ENCODE measurements at places on chromosomes 3 and 15.
A peak's percentile ranks its signal among the peaks of the same experiment; 100 is the strongest.

DNA sequence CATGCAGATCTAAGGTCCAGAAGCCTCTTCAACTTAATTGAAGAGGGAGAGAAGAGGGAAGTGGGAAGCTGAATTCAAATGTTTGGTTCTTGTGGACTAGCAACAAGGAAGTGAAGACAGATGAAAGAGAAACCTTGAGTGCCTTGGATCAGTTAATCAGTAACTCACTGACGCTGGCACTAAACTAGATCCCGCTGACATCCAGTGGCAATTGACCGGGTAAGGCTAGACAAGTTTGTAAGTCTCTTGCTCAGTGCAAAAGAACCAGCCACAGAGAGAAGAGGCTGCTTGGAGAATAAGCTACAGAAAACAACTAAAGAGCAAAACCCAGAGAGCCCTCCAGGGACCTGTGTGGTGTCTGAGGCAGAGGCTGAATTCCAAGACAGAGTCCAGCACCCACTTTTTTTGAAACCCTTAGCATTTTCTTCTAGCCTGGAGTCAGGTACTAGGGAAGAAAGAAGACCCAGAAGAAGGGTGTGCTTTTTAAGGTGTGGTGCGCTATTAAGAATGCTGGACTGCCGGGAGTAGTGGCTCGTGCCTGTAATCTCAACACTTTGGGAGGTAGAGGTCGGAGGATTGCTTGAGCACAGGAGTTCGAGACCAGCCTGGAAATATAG is 6.9 kb downstream of the PLCH1 start:
- DNase-seq: peak; percentile 60

GRCh38 chr3:111470032-111470431 is 72.0 kb upstream of the CD96 start:
- no peak for DNase-seq

GRCh38 chr3:99953596-99953995 is 135.9 kb downstream of the CMSS1 start:
- DNase-seq: peak; percentile 28

DNA sequence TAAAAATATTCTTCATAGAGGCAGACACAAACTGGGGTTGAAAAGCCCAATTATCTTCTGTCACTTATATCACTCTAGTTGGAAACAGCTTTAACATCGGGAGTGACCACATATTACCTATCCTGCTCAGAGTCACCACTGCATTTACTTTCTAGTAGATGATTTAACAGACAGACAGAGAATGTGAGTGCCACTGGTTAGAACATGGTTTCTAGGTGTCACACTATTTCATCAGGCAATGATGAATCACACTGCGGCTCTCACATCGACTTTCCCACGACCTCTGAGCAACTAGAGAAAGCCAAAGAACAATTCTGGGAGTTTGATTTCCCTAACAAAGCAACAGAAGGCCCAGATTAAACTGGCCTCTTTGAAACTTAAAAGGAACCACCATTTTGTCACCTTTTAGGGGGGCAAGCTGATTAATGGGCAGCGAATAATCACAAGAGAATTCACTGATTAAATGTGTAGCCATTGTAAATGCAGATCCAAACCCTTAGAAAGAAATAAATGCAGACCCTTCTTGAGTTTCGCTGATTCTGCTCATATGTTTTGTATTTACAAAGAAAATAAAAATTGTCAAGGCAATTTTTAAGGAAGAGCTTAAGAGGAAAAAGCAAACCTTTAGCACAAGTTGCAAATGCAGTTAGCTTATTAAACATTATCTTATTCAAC is 112.6 kb upstream of the KBTBD8 start:
- DNase-seq: no peak

DNA sequence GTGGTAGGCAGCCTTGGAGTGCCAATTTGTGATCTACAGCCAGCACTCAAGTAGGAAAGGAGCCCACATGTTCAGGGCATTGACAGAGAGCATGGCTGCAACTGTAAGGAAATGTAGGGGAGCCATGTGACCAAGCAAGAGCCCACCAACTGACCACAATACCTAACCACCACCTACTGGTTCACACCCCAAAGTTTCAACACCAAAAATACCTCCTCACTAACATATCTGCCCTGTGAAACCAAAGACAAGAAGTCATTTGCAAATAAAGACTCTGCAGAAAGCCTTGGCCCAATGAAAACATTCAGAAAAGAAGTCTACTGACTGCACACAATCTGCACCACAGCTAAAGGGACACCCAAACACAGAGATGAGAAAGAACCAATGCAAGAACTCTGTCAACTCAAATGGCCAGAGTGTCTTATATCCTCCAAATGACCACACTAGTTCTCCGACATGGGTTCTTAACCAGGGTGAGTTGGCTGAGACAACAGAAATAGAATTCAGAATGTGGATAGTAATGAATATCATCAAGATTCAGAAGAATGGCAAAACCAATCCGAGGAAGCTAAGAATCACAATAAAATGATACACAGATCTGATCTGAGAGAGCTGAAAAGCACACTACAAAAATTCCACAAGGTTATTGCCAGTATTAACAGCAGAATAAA is 40.6 kb downstream of the SLC9C1 start:
- DNase-seq: no peak

DNA sequence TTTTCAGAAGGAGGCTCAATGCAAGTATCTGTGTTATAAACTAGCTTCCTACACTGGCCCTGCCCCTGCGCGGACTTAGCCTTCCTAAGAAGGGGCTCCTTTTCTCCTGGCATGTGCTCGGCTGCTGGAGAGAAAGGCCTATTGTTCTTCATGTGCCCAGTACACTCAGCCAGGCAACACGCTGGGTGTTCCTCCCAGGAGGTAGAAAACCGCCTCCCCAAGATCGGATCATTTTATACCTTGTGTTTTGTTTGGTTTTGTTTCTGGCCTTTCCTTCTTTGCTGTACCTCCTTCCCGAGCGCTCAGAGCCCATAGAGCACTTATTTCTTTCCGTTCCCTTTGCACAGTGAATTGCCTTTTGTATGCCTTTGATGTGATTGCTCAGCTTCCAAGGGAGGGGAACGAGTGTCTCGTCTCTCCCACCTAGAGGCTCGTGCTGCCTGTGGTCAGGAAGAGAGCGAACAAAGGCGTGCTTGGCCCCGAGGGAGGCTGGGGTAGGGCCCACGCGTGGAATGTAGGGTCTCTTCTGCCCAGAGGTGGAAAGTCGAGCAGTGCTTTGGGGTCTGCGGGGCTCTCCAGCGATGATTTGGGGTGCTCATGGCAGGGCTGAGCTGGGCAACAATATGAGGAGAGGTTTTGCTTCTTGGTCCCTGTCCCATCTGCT is 30.0 kb downstream of the CCNL1 start:
- no peak for DNase-seq

DNA sequence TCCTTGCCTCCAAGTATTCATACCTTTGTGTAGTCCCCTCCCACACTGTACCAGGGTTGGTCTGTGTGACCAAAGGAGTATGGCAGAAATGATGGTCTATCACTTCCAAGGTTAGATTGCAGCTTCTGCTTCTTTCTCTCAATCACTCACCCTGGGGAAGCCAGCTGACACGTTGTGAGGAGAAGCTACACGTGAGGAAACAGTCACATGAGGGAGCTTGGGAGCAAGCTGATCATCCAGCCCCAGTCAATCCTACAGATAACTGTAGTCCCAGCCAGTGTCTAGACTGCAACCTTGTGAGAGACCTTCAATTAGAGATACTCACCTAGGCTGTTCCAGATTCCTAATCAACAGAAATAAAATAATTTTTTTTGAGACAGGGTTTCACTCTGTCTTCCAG is 6.2 kb upstream of the ZNF774 start:
- no peak for DNase-seq

DNA sequence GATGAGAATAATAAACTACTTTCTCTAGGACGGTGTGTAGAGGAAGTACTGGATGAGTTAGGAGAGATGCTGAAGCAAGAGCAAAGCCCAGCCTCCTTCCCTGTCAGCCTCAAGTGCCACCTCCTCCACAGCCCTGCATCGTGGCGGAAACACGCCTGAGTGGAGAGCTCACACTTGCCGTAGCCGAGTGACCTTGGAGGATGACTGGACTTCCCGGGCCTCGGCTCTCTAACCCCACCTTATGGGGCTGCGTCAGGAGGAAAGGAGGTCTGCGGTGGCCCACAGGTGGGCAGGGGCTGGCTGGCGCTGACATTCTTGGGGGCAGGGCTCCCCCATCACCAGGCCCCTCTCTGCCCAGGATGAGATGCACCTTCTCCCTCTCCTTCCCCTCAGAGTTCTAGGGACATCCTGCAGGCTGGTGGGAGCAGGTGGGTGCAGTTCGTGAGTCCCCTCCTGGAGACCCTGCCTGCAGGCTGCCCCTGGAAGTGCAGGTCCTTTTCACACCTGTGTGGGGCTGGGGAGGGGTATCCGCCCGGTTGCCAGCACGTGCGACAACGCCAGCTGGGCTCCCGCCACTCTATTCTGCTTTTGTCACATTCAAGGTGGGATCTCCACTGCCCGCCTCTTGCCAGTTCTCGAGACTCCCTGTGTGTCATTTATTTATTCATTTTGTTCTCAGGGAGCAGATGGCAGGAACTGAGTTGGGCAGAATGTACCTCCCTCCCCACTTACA is 175.2 kb downstream of the MEGF11 start:
- no peak for DNase-seq

Data from common myeloid progenitor, CD34-positive (primary cell).